ENCODE measurements at places on chromosomes 2 and 18.

DNA sequence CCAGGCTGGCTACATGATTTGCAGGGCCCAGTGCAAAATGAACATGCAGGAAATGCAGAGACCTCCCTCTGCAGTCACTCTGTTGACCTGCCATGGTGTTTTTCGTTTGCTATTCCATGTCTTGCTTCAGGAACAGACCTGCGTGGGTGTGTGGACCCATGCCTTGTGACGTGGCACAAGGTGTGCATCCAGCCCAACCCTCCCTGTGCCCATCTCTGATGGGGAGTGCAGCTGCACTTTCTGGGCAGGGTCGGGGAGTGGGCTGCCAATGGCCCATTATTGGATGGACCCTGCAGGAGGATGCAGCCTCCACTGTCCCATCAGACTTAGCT is 33.1 kb downstream of the NAPG start:
- no peak for DNase-seq

DNA sequence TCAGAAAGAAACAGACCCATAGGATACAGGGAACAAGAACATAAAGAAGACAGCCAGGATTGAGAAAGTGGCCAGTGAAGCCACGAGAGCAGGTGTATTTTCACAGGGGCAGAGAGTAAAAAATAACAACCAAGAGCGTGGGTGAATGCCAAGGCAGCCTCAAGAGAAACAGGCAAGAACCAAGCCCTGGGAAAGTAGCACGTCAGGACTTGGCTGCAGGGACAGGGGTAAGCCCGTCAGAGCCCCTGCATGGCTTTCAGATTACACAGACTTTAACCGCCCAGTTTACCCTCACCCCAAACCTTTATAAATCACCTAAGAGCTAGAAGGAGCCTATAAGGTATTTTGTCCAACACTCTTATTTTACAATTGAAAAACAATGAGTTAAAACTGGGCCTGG is 43.7 kb downstream of the ARL4C start:
- DNase-seq = no peak

GRCh38 chr2:29393676-29394075 is 278.5 kb downstream of the CLIP4 start:
- DNase-seq = no peak

DNA sequence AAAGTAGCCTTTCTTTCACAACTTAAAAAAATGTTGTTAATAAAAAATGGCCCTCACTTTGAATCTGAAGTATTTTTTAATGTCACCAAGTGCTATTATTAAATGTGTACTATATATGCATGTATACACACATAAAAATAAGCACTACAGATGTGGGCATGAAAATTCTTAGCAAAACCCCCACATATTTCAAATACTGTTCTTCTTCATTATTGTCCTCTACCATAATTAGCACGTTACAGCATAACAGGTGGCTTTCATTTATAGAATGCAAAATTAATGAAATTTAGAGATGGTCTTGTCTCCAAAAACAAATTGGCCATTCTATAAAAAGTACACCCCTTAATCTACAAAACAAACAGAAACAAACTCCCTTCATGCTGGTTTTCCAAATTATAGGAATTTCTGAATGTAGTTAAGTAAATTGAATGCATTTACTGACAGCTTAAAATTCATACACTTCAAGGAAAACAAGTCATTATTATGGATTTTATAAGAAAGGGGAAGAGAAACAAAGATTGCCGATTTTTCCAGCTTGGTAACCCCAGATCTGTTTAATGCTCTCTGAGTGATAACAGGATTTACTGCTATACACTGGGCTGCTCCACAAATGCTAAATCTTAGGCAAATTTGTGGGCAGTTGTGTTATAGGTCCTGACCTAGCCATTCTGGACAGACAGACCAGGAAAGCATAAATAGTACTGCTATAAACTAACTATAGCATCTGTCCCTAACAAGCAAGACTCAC is 67.2 kb downstream of the SPRED2 start:
- DNase-seq = no peak

GRCh38 chr18:75048776-75049454 is 160.0 kb downstream of the PTGR3 start:
- DNase-seq = no peak

DNA sequence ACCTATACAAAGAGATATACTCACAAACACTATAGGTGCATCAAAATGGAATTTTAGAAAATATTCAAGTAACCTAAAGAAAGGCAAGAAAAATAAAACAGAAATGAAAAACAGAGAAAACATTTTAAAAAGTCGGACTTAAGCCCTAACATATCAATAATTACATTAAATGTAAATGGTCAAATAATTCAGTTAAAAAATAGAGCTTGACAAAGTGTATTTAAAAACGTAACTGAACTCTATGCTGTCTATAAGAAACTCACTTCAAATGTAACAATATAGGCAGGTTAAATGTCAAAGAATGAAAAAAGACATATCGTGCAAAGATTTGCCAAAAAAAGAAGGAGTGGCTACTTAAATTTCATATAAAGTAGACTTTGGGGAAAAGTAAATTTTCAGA is 163.9 kb downstream of the ACOXL start:
- DNase-seq = no peak

GRCh38 chr2:200617156-200618053 is 31.6 kb downstream of the AOX1 start:
- DNase-seq = no peak

DNA sequence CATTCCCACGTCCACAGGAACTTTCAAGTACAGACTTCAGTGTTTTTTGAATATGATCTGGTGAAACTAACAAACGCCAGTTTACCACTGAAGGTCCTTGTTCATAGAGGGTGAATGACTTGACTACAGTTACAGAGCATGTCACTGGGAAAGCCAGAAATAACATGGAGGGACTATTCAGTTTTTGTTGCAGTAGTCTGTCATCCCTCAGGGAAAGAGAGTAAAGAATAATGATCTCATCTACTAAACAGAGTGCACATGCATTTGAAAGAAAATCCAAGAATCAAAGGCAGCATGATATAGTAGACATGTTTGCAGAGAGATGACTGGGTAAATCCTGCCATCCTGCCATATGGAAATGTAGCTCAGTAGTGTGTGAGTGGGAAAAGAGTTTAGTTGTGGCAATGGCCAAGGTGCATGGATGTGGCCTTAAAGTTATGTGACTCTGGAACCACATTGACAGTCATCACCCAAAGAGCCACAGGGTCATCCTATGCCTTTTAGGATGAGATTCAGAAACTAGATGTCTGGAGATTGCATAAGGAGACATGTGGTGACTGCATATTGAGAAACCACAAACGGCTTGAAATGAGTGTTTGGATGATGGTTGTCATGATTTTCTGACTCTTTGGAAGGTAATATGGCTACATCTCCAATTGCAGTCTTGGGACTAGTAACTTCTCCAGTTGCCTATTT is 125.3 kb upstream of the ZEB2 start:
- no peak for DNase-seq

DNA sequence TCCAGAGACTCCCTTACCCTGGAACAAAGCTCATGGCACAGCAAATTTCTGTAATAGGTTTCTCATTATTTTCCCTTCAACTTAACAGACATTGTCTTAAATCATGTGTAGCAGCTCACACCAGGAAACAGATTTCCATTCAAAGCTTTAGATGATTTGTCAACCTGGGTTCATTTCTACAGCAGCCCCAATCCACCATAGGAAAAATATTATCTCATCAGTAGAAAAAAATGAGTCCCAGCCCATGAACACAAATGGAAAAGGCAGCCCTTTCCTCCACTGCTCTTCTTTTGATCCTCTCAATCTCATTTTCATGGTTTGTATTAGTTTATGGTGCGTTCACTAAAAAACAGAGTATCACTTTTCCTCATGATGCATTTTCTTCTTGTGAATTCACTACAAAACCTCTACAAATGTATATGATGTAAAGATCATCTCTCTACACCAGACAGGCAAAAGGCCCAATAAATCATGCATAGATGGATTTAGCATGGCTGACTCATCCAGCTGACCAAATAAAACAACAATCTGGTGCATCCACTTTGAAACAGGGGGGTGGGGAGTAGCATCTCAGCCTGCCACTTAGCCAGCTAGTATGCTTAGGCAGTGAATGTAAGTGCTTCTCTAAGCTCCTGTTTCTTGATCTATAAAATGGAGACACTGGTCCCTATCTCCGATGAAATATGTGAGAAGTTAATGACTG is 78.6 kb downstream of the SATB2 start:
- DNase-seq = no peak

DNA sequence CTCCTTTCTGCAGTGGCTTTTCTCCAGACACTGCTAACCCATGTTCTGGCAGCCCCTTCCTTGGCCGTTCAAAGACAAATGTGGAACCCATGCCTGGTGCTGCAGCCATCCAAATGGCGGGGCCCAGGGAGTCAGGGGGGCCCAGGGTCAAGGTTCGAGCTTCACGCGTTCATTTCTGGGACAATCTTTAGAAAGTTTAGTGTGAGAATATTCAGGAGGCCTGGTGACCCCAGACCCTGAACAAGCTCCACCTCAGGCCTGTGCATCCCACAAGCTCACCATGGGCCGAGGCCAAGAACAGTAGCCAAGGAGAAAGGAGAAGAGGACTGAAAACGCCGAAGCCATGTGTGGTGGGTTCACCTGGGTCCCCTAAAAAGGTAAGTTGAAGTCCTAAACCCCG is 54.4 kb downstream of the ANKMY1 start:
- DNase-seq = no peak

DNA sequence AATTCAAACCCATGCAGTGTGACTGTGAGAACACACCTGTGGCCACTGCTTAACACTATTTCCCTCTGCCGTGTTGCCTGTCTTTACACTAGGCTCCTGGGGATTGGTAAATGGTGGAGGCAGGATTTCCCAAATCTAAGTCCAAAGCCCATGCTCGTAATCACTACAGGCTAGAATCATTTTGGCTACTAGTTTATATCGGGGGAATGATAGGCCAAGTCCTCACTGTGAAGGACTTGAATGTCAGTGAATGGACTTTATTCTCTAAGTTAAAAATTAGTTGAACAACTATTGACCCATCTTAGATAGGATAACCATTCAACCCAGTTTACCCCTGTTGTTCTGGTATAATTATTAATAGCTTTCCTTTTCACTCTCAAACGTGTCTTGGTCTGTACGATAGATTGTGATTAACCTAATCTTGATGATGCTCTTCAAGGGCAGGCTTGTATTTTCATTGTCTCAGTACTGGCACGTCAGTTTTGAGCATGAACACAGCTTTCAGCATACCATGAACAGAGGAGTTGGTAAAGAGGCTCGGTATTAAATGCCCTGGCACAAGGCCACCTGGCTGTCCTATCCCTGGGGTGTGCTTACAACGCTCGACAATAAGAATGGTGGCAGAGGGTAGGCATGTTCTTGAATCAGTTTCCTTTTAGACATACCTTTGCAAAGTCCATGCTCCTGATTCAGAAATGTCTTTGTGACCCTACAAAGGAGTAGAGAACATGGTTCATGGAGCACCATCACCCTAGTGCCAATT is 148.8 kb downstream of the RTN4 start:
- no peak for DNase-seq

DNA sequence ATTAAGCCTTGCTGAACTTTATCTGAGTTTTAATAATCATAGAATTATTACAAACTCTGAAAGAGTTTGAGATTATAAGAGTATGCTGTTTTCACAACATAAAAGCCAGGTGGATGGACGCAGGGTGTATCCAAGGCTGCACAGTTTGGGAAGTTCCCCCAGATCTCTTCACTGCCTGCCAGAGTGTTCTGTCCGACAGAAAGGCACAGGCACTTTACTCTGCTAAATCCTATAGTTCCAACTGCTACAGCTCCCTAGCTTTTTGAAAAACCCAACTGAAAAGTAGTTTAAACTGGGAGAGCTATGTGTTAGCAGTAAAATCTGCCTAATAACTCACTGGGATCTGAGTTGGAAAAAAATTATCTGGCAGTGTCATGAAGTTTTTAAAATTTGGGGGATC is 38.0 kb downstream of the MFSD6 start:
- DNase-seq = no peak

- DNase-seq = no peak
Measured at GRCh38 chr2:114076961-114077360, 187.1 kb downstream of the ACTR3 start.

- no peak for DNase-seq
Measured at GRCh38 chr2:221480821-221481220, 91.3 kb downstream of the EPHA4 start.

DNA sequence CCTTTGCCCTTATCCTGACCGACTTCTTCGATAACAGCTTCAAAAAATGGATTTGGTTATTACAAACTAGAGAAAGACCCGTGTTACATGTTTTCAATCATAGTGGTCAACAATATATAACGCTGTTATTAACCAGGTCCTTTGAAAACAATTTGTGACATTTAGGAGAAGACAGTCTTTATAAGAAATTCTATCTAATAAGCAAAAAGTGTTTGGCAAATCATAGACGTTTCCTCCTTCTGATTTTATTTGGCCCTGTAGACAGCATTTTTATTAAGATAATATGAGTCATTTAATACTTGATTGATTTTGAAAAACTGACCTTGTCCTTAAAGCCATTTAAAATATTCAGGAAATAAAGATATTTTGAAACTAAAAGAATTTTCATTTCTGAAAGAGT is 160.5 kb upstream of the DAPL1 start:
- DNase-seq = no peak

DNA sequence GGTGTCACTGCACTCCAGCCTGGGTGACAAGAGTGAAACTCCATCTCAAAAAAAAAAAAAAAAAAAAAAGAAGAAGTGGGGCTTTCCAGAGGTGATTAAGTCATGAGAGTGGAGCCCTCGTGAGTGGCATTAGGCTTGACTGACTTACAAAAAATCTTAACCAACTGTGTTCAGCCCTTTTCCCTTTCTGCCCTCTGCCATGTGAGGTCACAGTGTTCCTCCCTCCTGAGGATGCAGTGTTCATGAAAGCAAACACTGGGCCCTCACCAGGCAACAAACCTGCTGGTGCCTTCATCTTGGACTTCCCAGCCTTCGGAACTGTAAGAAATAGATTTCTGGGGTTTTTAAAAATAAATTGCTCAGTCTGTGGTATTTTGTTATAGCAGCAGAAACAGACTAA is 37.0 kb upstream of the METTL21A start:
- DNase-seq = no peak

DNA sequence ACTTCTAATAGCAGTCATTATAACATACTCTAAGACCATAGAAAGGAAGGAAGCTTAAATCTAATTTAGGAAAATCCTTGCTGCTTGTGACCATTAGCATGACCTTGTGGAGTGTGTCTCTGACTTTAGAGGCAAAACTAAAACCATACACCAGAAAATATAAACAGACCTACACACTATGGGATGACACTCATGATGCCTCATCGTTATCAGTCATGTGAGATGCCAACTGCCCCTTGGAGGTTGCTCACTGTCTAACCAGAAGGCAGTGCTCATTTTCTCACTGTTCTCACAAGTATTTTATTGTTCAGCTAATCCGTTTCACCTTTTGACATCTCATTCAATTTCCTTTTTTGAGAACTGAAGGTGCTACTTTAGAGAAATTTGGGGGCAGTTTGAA is 376.9 kb downstream of the RND3 start:
- DNase-seq = no peak

DNA sequence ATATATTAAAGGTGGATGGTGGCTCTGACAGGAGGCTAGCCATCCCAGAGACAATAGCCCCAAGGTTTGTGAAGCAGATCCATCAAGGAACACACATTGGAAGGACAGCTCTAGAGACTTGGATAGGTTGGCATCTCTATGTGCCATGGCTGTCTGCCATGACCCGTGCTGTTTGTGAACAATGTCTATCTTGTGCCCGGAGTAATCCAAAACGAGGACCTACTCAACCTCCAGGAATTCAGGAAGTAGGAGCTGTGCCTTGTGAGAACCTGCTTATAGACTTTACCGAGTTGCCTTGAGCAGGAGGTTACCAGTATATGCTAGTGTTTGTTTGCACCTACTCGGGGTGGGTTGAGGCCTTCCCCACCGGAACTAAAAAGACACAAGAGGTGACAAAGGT is 43.1 kb upstream of the SELENOI start:
- no peak for DNase-seq

- DNase-seq = no peak
Measured at GRCh38 chr2:134401081-134401497, 147.2 kb downstream of the MGAT5 start.
